DMS 273 treated with DMSO at 0.1 percent for 48 hours (cell line): ENCODE measurements at places on chromosomes 16 and 17.

DNA sequence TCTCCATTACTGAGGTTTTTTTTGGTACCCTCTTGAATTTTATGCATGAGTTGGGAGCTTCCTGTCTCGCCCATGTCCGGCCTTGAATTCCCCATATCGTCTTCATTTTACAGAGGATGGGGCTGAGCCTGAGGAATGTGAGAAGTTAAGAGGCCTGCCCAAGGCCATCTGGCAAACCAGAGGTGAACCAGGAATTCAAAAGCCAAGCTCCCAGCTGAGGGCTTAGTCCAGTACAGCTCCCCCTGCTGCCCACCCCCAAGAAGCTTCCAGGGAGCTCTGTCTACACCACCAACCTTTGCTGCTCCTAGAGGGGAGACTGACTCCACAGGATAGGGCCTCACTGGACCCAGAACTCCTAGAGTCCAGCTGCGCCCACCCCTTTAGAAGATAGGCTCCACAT lies 20.7 kb upstream of the C16orf78 start:
- DNase-seq, result peak; percentile 64

- DNase-seq, result no peak
Measured at GRCh38 chr17:17713839-17714238, 32.6 kb downstream of the RAI1 start.

DNA sequence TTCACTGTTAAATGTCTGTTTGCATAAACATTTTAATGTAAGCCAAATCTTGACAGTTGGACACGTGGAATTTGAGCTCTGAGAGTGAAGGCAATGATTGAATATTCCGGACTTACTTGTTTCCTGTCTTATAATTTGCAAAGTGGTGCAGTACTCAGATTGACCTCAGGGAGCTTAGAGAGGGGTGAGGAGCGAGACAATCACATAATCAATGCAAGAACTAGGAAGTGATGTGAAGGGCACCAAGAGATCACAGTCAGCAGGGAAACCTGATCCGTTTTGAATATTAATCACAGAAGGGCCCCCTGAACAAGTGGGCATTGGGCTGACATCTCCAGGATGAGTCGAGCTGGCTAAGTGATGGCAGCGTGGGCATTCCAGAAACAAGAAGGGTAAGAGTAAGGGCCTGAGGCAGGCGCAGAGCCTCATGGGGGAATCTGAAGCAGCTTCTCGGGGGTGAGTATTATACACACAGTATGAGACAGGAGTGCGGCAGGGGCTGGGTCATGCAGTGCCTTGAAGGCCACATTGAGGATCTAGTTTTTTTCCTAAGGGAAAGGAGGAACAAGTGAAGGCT lies 26.1 kb downstream of the TEX2 start:
- DNase-seq, result no peak

GRCh38 chr16:47262938-47263337 lies 119.2 kb upstream of the NETO2 start:
- DNase-seq, result no peak

GRCh38 chr17:57946798-57947358 lies 8.3 kb downstream of the CUEDC1 start:
- no peak for DNase-seq

GRCh38 chr17:74442291-74442669 lies 10.4 kb downstream of the GPRC5C start:
- no peak for DNase-seq

GRCh38 chr17:57975044-57975443 lies 13.0 kb downstream of the VEZF1 start:
- DNase-seq, result no peak

DNA sequence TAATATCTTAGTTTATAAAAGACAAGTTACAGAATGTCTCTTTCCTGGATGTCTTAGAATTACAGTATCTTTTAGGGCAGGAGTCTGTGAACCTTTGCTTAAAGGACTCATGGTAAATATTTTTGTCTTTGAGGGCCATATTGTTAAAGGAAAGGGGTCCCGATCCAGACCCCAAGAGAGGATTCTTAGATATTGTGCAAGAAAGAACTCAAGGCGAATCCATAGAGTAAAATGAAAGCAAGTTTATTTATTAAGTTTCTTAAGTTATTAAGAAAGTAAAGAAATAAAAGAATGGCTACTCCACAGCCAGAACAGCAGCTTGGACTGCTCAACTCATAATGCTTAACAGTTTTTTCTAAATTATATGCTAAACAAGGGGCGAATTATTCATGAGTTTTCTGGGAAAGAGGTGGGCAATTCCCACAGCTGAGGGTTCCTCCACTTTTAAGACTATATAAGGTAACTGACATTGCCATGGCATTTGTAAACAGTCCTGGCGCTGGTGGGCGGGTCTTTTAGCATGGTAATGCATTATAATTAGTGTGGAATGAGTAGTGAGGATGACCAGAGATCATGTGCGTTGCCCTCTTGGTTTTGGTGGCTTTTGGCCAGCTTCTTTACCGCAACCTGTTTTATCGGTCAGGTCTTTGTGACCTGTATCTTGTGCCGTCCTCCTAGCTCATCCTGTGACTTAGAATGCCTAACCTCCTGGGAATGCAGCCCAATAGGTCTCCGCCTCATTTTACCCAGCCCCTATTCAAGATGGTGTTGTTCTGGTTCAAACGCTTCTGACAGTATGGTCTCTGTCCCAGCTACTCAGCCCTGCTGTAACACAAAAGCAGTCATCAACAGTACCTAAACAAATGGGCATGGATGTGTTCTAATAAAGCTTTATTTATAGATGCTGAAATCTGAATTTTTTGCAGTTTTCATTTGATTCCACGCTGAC lies 53.2 kb downstream of the BMERB1 start:
- peak; percentile 25 for DNase-seq

GRCh38 chr17:3622977-3623594 lies 13.0 kb downstream of the SHPK start:
- no peak for DNase-seq

DNA sequence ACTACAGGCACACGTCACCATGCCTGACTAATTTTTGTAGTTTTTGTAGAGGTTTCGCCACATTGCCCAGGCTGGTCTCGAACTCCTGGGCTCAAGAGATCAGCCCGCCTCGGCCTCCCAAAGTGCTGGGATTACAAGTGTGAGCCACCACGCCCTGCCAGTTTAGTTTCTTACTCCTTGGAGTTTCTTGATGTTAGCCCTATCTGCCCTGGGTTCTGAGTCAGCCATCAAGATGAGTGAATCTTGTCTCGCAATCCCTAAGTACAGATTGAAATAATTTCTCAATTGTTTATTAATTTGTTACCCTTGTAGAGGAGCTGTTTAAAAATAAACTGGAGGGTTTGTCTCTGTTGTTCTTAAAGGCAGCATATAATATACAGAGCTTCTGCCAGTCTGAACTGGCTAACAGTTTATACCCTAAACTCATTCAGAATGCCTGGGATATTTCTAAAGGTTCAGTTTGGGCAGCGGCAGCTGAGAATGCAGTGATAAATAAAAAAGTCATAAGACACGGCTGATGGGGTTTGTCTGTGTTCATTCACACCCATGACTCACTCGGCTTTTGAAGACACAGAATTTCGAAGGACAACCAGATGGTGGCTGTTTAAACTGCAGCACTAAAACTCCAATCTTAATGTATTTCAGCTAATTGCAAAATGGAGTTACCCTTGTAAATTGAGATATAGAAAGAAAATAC lies 39.6 kb downstream of the GPRC5B start:
- peak; percentile 35 for DNase-seq

- DNase-seq, result no peak
Measured at GRCh38 chr17:36721560-36722120, 120.3 kb downstream of the MRM1 start.

- no peak for DNase-seq
Measured at GRCh38 chr16:29676989-29677785, 1.8 kb upstream of the QPRT start.
